ENCODE measurements at places on chromosomes 13 and 19.

DNA sequence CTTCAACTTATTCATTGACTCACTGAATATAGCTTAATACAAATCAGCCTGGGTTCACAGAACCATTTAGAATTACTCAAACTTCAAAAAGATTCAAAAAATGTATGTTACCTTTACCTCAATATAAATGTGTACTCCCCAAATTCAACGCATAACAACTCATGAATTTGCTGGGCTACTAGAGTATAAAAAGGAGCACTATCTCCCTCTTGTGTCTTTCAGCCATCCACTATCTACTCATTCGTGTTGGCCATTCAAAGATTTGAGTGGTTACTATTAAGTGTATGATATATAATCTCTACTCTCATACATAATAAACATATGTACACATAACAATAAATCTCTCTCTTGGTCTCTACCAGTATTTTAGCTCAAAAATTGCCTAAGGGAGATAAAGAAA is 20.3 kb downstream of the INTS6 start:
- no peak for DNase-seq

- no peak for DNase-seq
Measured at GRCh38 chr19:57706346-57706745, 2.7 kb downstream of the ZNF154 start.

- peak; percentile 71 for DNase-seq
Measured at GRCh38 chr19:41299755-41300089, 10.2 kb upstream of the CCDC97 start.

DNA sequence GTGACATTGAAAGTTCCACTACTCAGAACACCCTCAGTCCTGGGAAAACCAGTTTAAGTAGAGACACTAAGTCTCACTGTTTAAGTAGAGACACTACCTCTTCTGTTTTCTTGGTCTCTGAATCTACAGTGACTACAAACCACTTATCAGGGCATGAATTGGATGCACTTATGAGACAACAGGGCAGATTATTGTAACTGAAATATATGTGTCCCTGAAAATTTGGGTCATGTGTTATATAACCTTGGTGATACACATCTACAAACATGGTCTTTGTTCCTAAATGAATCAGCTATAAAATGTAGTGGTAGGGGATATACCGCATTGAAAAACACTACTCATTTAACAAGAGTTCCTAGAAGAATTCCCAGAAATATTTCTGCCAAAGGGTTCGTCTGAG is 55.7 kb downstream of the SERP2 start:
- no peak for DNase-seq

GRCh38 chr13:22114630-22115311 is 443.9 kb downstream of the FGF9 start:
- DNase-seq, result peak; percentile 12

DNA sequence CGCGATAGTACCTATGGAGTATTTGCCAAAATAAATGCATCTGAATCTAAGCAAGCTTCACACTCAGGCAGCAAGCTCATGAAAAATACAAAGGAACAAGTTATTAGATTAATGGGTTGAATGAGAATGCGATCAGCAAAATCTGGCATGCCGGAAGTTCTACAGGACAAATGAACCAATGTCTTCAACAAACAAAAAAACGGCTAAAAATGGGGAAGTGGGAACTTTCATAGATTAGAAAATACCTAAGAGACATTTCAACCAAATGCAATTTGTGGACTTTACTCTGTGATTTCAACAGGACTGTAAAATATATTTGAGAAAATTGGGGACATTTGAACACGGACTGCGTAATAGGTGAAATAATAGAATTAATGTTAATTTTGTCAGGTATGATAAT is 22.4 kb upstream of the RNASEH2B start:
- DNase-seq, result no peak

GRCh38 chr13:66040506-66040905 is 1189.6 kb downstream of the PCDH9 start:
- DNase-seq, result no peak

DNA sequence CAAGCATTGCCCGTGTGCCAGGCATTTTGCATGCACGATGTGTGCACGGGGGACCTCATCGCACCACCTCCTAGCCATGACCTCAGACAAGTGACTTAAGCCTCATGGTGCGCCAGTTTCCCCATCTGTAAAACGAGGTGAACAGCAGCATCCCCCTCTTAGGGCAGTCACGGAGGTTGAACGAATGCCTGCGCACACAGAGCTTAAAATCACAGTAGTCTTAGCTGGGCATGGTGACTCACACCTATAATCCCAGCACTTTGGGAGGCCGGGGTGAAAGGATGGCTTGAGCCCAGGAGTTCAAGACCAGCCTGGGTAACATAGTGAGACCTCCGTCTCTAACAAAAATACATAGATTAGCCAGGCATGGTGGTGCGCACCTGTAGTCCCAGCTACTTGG is 48.6 kb downstream of the PIN1 start:
- DNase-seq, result no peak

DNA sequence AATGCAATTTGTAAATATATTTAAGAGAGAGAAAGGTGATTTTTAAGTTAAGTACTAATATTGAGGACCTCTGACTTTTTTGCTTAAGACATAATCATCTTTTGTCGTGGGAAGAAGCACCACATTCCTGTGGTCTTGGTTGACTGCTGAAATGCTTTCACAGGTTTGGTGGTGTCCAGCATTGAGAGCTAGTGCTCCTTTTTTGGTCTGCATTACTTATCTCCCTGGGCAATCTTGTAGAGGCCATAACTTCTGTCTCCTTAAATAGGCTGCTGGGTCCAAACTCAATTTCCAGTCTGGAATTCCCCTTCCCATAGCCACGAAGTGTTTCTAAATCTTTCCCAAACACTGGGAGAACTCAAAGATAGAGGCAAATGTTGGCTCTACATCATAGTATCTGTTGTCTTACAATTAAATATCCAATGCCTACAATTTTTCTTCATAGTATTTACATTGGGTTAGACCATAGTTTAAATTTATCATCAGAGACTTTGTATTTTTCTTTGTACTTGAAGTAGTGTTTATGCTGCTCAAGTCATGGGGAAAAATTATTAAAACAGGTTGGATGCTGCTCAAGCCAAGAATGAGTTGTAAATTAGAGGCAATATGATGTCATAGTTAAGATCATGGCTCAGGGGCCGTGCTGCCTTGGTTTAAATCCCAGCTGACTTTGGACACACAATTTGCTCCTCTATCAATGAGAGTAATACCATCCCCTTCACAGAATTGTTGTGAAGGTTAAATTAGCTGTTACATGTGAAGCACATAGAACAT is 105.6 kb downstream of the POSTN start:
- no peak for DNase-seq

- DNase-seq, result no peak
Measured at GRCh38 chr13:97339988-97340749, 93.8 kb upstream of the RAP2A start.

DNA sequence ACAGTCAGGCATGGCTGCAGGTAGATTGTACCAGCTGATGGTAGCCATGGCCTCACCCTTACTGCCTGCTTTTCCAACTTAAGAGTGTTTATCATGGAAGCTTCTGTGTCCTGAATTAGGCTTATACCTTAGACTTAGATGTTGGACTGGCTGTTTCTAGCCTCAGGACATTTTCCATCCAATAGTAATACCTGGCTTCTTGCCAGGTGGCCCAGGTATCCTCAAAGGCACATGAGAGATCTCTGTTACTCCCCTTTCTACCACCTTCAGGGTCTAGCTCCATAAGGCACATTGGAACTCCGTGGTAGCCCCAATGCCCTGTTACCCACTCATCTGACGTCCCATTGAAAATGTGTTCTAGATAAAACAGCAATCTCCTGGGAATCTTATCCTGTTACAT is 407.5 kb downstream of the SPRY2 start:
- DNase-seq, result no peak

GRCh38 chr19:39199025-39199424 is 2.3 kb downstream of the NCCRP1 start:
- DNase-seq, result no peak

DNA sequence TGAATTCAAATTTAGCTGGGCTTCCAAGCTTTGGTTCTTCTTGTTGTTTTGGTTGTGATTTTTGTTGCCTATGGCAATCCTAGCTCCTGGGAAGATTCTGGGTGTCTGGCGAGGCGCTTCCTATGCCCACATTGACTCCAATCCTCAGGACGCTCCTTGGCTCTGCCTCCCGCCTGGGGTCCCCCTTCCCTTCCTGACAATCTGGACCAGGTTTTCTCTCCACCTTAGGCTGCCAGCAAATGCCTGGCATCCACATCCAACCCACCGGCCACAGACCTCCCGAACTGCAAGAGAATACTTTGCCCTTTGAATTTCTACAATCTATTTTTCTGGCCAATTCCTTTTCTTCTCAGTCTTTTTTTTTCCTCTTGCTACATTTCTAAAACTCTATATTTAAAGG is 186.9 kb upstream of the UBL3 start:
- DNase-seq, result no peak

DNA sequence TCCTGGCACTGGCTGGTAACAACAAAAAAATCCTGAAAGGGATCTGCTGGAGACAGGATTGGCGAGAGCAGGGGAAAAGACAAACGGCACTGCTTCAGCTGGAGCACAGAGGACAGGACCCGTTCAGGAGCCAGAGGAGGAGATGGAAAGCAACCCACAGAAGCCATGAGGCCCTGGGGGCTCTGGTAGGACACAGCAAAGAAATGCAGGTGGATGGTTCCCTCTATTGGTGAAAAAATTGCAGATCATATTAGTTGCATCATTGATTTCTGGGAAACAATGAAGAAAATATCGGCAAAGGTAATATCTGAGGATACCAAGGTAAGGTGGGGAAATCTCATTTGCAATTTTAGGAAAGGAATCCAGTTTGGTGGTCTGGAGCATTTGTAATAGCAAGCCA is 25.7 kb upstream of the TPP2 start:
- DNase-seq, result no peak

- DNase-seq, result no peak
Measured at GRCh38 chr13:36841391-36841790, 22.4 kb downstream of the RFXAP start.

- no peak for DNase-seq
Measured at GRCh38 chr13:58949646-58950045, 1214.1 kb downstream of the DIAPH3 start.

DNA sequence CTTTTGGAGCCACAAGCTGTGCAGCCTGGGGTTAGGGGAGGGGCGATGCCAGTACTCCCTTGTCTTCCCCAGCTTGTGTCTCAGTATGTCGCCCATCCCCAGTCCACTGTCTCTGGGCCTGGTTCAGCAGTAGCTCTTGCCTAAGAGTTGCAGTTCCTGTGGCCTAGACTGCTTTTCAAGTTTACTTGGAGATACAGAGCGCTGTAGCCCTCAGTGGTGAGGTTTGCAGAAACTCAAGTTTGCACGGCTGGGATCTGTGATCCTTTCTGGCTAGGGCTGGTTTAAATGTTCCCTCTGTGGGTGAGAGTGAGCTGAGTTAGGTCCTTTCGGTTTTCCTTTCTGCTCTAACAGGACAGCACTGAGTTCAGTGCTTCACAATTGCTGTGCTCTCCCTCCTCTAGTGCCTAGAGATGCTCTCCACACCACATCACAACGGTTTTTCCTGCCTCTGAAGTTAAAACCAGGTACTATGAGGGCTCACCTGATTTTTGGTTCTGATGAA is 360.6 kb upstream of the TMTC4 start:
- no peak for DNase-seq

DNA sequence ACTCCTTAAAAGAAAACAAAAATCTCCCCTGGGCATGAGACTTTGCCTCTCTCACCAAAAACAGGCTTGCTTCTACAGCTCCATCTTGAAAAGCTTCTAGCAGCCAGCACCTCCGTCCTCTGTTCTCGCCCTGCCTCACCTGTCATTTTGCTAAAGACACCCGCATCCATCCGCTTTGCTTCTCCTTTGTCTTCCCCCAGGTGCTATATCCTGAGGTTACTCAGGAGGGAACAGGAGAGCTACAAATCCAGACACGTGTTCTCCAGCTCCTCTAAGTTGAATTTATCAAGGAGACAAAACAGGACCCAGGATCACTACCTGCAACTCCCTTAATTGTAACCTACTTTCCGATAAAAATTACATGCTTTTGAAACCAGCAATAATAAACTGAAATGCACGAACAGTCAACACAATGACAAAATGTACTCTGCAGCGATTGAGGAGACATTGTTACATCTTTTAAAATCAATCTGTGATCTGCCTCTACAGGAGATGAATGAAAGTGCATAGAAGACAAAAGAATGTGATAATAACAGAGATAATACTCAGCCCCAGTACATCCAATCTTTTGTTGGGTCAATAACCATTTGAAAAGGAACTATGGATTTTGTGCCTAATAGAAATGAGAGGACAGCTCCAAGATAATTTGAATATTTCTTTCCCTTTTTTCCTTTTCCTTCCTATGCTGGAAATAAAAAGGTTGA is 221.2 kb downstream of the DCLK1 start:
- no peak for DNase-seq

DNA sequence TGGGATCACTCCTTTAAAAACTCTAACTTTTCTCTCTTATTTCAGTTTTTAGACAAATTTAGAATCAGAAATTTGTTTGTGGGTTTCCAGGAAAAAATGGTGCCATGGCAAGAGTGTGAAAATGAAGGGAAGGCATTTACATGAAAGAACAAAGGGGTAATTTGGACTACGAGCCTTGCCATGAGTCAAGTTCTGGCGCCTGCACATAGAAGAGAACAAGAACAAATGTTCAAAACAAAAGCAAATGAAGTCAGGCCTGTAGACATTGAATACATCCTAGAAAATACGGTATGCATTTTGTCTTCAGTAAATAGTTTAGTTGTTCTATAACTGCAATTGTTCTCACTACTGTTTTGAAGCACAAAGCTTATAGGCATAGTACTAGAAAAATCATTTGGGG is 1390.5 kb downstream of the EFNB2 start:
- DNase-seq, result no peak

GRCh38 chr19:7540761-7541474 is 5.4 kb downstream of the PNPLA6 start:
- DNase-seq, result peak; percentile 10

- DNase-seq, result no peak
Measured at GRCh38 chr13:79258489-79258888, 147.6 kb downstream of the RBM26 start.

DNA sequence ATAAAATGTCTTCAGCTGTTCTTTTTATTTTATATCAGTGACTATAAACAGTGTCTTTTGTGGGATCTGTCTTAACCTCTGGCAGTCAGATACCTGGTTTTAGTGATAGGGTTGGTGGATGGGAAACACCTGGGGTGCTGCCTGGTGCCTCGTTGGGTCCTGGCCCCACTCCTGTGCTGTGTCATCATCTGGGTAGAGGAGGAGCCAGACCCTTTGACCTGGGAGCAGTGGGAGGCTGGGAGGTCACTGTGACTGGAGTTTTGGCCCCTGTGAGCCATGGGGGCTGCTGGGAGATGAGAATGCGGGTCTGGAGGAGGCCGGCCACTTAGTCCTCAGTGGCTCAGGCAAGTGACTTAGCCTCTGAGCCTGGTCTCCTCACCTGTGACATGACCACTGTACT is 29.4 kb downstream of the TDRD12 start:
- DNase-seq, result no peak

GRCh38 chr13:91406619-91407018 is 8.2 kb downstream of the GPC5 start:
- peak; percentile 18 for DNase-seq

All from CD4-positive, alpha-beta T cell treated with Interleukin-17A for 4 hours (primary cell).